Breast epithelium (tissue), 4 donors: ENCODE measurements at places on chromosomes 2 and 18. TPM values are rescaled to one million over a fixed set of nuclear protein-coding genes. Genes with fewer than 3 reads are reported as not detected.
A peak's percentile ranks its signal among the peaks of the same experiment; 100 is the strongest.

XIRP2 gene
- total RNA-seq = not detected

HOXD13 gene
- not detected for total RNA-seq

CCDC121 gene
- total RNA-seq = 5.1 TPM

ERFE gene
- total RNA-seq = 0.98 TPM

NEB gene
- total RNA-seq = 2.8 TPM

C2orf78 gene
- total RNA-seq = not detected

EML6 gene
- total RNA-seq = 2.3 TPM

GCKR gene
- not detected for total RNA-seq

- H3K36me3 ChIP-seq = no peaks in the 10 kb centered on the region
- H3K27ac ChIP-seq = no peak overlapping the region
- no peak for DNase-seq
- no peak overlapping the region for H3K4me3 ChIP-seq
Observed at GRCh38 chr18:48850822-48851598, 99.8 kb downstream of the SMAD7 start.

DNA sequence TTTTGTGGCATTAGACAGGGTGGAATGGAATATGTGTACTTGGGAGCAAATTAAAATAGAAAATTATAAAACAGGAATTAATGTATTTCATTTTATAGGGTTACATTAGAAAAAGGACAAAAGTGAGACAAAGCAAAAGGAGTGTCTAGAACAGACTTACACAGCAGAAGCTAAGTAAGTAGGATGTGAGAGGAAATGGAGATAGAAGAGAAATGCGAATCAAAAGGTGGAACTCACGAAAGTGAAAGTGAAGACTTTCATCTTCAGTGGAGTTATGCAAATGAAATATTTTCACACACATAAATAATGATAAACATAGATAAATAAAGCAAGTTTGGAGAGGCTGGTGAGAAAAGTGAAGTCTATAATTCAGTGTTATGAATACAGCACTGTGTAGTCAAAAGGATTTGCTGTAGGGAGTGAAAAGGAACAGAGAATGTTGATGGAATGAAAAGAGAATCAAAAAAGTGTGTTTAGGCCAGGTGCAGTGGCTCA is 94.8 kb downstream of the DLGAP1 start:
- no peak overlapping the region for H3K4me3 ChIP-seq
- no peak overlapping the region for H3K27ac ChIP-seq
- H3K36me3 ChIP-seq = no peaks in the 10 kb centered on the region
- DNase-seq = no peak

DNA sequence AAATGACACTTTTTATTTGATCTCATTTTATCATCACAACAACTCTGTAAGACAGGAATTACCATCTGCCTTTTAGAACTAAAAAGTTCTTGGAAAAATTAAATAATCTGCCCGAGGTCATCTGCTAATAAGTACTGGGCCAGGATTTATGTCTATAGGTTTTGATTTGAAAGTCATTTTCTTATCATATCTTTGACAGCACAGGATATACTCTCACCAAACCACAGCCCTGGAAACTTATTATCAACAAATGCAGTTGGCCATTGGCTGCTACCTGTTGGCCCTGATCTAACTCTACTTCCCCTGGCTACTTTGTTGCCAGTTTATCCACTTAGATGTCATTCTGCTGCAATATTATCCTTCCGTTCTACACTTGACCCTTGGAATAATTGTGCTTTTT is 354.6 kb downstream of the RAD51AP2 start:
- no peak for DNase-seq
- H3K4me1 ChIP-seq = no peaks in the 10 kb centered on the region
- H3K27me3 ChIP-seq = no peaks in the 10 kb centered on the region
- H3K4me3 ChIP-seq = no peak overlapping the region
- H3K27ac ChIP-seq = no peak overlapping the region
- no peaks in the 10 kb centered on the region for H3K36me3 ChIP-seq

GRCh38 chr2:85409845-85410583 is at the start of gene CAPG:
Gene CAPG (minus strand): TSS chr2:85410366. CDS start chr2:85402145, 8,221 bp downstream.
- peak; percentile 75 for DNase-seq
- peaks cover 10% of the 10 kb centered on the region for H3K4me1 ChIP-seq
- peak within 1 kb of the TSS; percentile 11 for H3K4me3 ChIP-seq
- no peaks in the 10 kb centered on the region for H3K36me3 ChIP-seq
- H3K27ac ChIP-seq = peak within 1 kb of the TSS; percentile 81
- no peaks in the 10 kb centered on the region for H3K27me3 ChIP-seq

- H3K27me3 ChIP-seq = no peaks in the 10 kb centered on the region
- no peaks in the 10 kb centered on the region for H3K4me1 ChIP-seq
- DNase-seq = no peak
- H3K4me3 ChIP-seq = no peak overlapping the region
- H3K36me3 ChIP-seq = no peaks in the 10 kb centered on the region
Observed at GRCh38 chr2:148048475-148049221, 27.8 kb downstream of the MBD5 start.

DNA sequence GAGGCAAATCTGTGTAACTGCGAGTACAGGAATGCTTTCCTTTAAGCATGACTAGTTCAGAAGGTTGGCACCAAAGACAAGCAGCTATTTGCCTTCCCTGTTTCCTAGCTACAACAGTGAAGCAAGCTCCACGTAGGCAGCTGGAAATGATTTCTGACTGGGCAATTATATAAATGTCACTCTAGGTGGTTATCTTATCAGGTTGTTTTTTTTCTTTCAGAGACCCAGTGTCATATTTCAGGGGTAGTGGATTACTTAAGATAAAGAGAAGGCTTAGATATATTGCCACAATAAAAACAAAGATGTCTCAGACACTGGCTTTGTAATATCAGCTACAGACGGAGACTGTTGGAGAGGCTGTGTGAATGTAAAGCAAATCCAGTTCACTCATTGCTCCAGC is 748.9 kb upstream of the NXPH2 start:
- no peaks in the 10 kb centered on the region for H3K36me3 ChIP-seq
- no peak for DNase-seq
- no peaks in the 10 kb centered on the region for H3K4me1 ChIP-seq
- H3K27me3 ChIP-seq = no peaks in the 10 kb centered on the region
- no peak overlapping the region for H3K4me3 ChIP-seq
- no peak overlapping the region for H3K27ac ChIP-seq

DNA sequence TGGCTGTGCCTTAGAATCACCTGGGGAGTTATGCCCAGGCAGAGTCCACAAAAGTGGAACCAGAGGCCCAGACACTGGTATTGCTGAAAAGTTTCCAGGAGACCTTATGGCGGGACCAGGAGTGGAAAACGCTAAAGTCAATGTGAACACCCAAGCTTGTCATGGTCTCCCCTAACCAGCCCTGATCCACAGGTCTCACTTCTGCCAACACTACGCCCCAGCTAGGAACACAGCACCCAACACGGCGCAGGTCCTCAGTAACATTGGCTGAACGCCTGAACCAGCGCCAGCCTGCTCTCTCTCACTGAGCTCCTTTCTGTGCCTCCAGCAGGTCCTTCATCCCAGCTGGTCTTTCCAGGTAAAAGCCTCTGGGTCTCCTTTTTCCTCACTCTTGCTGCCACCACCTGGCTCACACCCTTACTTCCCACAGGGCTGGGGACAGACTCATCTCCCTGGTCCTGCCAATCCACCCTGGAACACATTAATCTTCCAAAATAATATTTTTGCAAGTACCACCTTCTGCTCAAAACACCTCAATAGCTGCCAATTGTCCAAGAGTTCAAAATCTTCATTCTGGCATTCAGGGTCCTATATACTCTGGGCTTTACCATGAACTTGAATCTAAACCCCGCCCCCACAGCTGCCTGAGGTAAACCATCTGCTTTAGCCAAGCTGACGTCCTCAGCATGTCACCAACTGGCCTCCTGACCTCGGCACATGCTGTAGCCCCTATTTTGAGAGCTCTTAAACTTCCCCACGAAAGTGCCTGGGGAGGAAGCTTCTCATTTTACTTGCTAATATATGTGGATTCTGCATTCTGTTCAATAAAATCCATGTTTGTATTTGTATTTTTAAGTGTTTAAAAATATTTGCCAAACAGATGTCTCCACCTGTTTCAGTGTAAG is 34.6 kb downstream of the ADCY3 start:
- no peak overlapping the region for H3K27ac ChIP-seq
- DNase-seq = no peak
- H3K4me1 ChIP-seq = peaks cover 7% of the 10 kb centered on the region
- H3K27me3 ChIP-seq = no peaks in the 10 kb centered on the region
- H3K4me3 ChIP-seq = no peak overlapping the region

DNA sequence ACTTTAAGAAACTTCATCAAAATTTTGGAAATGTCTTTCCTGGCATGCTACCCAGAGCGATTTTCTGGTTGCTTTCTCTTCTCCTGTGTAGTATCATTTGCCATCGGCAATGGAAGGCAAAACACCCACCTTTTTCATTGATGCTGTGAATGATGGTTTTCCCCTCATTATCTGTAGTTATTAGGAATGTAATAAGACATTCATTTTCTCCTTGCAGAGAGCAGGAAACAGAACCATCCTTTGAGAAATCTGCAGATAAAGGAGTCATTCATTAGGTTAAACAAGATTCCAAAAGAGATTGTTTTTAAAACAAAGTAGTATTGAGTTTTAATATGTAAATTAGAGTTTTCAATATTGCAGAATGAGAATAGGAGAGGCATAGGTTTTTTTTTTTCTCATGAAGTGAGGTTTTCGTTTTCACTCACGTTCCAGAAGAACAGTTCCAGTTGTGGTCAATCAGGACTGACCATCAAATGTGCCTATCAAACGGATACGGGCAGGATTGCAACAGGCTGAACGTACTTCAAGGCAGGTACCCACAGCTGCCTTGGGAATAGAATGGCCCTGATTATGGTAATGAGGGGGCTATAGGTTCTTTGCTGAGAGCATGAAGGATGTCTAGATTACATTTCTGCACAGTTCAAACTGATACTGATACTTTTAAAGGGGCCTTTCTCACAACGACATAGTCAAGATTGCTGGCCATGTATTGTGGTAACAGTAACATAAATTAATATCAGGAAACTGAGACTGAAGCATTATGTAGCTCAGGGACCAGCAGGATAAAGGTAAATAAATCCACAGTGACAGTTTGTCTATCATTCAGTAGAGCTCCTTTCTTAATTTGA is 49.8 kb upstream of the PLA2R1 start:
- H3K4me3 ChIP-seq = no peak overlapping the region
- no peak for DNase-seq

DNA sequence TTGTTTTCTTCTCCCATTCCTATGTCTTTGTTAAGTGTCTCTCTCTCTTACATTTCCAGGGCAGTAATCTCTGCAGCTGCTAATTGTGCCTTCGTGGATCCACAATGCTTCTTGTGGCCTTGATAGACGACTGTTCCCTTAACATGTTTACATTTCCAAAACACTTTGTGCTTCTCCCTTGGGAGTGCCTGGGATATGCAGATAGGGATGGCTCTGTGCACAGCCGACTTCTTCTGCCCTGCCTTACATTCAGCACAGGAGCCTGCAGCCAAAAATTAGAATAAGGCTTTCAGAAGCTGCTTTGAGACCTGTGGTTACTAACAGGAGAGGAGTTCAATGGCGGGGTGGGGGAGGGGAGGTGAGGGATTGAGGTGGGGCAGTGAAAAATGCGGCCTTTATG is 328.9 kb downstream of the TDRD15 start:
- DNase-seq = no peak
- no peaks in the 10 kb centered on the region for H3K4me1 ChIP-seq
- H3K27me3 ChIP-seq = no peaks in the 10 kb centered on the region
- H3K27ac ChIP-seq = no peak overlapping the region
- no peak overlapping the region for H3K4me3 ChIP-seq
